HFFc6 (cell line): ENCODE measurements at places on chromosomes 2 and 18. TPM values are rescaled to one million over a fixed set of nuclear protein-coding genes. Genes with fewer than 3 reads are reported as not detected.

The SFXN5 gene
- total RNA-seq: 11.3 to 13.2 TPM (median 13.2 TPM) in 3 replicates

DNA sequence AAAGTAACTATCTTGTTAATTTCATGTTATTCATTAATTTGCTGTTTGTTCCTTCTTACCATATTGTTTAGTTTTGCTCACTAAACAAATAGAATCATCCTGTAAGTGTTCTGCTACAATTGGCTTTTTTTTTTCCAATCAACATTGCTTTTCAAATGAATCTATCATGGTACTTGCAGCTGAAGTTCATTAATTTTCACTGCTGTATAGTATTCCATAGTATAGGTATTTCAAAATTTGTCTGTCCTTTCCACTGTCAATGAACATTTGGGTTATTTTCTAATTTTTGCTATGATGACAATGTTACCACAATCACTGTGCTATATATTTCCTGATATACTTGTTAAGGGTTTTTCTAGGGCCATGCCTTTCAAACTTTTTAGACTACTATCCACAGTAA, 89.0 kb upstream of the LYPD1 start:
- no peaks in the 10 kb centered on the region; the same call in none of the 2 replicates for H3K27me3 ChIP-seq
- H3K36me3 ChIP-seq: no peaks in the 10 kb centered on the region
- H3K4me1 ChIP-seq: peaks cover 31% of the 10 kb centered on the region; the same call in 1 of the 2 replicates
- H3K27ac ChIP-seq: no peak overlapping the region

DNA sequence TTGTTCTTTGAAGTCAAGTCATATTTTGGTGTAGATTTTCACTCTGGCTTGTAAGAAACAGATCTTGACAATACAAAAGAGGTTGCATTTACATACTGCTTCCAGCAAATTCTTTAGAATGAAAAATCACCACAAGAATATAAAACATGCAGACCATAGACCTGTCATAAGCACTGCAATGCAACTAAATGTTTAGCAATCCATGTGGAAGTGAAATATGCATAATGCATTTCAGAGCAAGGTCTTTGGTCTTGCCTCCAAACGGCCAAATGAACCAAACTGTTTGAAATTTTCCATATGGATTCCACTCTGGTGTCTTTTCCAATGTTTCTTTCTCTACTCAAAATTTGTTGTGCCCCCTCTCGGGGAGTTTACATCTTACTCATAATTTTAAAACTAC, 271.0 kb upstream of the CDH20 start:
- no peaks in the 10 kb centered on the region for H3K36me3 ChIP-seq
- no peaks in the 10 kb centered on the region; the same call in 1 of the 2 replicates for H3K27me3 ChIP-seq
- no peak overlapping the region for H3K4me3 ChIP-seq
- H3K27ac ChIP-seq: no peak overlapping the region

GRCh38 chr2:12861344-12861930, 144.7 kb downstream of the TRIB2 start:
- H3K36me3 ChIP-seq: peaks cover 34% of the 10 kb centered on the region

DNA sequence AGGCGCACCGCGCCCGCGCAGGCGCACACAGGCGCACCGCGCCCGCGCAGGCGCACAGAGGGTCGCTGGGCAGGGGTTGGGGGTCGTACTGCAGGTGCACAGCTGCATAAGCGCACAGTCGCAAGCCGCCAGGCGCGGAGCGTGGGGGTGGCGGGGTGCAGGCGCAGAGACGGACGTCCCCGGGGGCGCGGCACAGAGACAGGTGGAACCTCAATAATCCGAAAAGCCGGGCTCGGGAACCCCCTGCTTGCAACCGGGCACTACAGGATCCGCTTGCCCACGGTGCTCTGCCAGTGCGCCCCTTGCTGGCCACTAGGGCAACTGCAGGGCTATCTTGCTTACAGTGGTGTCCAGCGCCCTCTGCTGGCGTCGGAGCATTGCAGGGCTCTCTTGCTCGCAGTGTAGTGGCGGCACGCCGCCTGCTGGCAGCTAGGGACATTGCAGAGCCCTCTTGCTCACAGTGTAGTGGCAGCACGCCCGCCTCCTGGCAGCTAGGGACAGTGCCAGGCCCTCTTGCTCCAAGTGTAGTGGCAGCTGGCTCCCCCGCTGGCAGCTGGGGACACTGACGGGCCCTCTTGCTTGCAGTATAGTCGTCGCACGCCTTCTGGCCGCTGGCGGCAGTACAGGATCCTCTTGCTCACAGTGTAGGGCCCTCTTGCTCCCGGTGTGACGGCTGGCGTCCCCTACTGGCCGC, 34.9 kb downstream of the FAM110C start:
- peak; percentile 16 for DNase-seq
- no peak overlapping the region for H3K4me3 ChIP-seq

DNA sequence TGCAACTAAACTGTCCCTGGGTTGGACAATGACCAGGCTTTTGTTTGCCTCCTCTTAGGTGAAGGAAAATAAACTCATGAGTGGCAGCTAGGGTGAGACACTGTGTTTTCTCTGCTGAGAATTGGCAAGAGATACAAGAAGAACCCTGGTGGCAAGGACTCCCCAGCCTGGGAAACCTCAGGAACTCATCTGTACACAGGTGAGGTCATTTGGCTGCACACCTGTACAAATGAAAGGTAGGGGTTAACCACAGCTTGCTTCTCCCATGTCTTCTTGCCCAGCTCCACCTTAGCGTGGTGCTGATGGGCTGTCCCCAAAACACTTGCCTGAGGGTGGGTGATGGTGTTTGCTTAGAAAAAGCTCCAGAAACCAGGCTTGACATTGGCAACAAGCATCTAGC, 97.2 kb upstream of the FAM136A start:
- no peaks in the 10 kb centered on the region for H3K4me1 ChIP-seq
- H3K4me3 ChIP-seq: no peak overlapping the region
- no peak overlapping the region for H3K27ac ChIP-seq
- peaks cover 3% of the 10 kb centered on the region; the same call in 1 of the 2 replicates for H3K36me3 ChIP-seq
- DNase-seq: no peak
- H3K27me3 ChIP-seq: peaks cover 16% of the 10 kb centered on the region

The GPR45 gene
- not detected in 3 replicates for total RNA-seq

GRCh38 chr2:132479155-132479554, 62.5 kb downstream of the GPR39 start:
- H3K27ac ChIP-seq: no peak overlapping the region
- H3K4me3 ChIP-seq: no peak overlapping the region

The GREB1L gene
- 2.5 to 11.2 TPM (median 10.0 TPM) in 3 replicates for total RNA-seq
